Lower lobe of right lung (tissue), 2 donors: ENCODE measurements at places on chromosomes 1 and 21. TPM values are rescaled to one million over a fixed set of nuclear protein-coding genes. Genes with fewer than 3 reads are reported as not detected.
A peak's percentile ranks its signal among the peaks of the same experiment; 100 is the strongest.

LAMC2 gene
- total RNA-seq: 24.9 TPM

DNA sequence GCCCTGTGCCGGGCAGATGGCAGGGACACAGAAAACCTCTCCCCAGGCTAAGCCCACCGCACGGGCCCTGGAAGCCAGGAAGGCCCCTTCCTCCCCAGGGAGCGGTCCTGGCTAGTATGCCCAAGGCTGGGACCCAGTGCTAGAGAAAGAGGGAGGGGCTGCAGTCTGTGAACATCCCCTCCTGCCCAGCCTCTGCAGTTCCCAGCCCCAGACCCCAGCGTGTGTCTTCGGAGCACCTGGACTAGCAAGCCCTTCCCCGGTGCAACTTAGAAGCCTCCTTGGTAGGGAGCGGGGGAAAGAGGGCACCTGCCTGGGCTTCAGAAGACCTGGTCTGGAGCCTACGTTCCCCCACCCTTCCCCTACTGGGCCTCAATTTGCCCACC is 2.1 kb downstream of the PLEKHG5 start:
- no peak for DNase-seq

- no peak for DNase-seq
These were observed 13.0 kb downstream of the INAVA start for GRCh38 chr1:200907611-200908097.

- no peak for DNase-seq
These were observed 17.1 kb downstream of the ATP6V1G3 start for GRCh38 chr1:198523182-198523950.

DNA sequence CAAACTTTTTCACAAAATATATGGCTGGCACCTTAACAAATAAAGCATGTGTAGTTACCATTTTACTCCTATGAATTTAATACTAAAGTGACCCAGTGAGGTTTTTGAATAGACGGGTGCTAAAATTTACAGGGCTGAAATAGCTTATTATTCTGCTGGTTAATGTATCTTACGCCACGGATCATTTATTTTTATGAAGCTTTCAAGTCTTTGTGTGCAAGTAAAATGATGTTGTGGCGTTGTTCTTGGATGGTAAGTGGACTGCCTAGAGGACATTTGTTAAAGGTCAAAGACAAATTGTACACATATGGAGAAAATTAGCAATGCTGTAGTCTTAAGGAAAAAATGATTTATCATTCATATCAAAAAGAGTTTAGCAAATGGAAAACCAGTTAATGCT is 22.8 kb downstream of the INSL5 start:
- no peak for DNase-seq

- no peak for DNase-seq
These were observed 93.9 kb upstream of the ADGRL4 start for GRCh38 chr1:79100385-79100784.

DNA sequence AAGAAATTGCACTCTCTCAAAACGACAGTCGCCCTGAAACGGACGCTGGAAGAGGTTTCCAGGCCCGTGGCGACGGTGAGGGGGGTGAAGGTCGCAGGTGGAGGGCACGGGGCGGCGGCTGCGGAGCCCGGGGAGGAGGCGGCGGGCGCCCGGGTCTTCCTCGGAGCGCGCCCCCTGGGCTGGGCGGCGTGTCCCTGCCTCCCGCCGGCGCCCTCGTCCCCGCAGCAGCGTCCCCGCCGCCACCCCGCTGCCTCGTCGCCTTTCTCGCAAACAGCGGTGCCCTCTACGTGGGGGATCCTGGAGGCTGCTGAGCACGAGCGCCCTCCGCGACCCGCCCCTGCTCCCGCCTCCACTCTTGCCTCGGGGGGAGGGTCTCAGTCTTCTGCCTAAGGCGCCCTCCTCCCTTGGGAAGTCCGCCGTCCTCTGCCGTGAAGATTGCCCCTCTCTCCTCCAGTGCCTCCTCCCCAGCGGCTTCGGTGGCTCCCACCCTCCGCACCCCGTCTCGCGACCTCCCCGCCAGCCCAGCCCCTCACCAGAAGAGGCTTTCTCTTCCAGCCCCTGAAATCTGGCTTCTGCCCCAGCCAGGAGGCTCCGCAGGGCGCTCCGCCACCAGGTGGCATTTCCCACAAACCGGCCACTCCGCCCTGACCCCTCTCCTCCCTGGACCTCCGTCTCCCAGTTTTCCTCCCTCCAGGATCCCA is 227.4 kb downstream of the SDCCAG8 start:
- no peak for DNase-seq

DNA sequence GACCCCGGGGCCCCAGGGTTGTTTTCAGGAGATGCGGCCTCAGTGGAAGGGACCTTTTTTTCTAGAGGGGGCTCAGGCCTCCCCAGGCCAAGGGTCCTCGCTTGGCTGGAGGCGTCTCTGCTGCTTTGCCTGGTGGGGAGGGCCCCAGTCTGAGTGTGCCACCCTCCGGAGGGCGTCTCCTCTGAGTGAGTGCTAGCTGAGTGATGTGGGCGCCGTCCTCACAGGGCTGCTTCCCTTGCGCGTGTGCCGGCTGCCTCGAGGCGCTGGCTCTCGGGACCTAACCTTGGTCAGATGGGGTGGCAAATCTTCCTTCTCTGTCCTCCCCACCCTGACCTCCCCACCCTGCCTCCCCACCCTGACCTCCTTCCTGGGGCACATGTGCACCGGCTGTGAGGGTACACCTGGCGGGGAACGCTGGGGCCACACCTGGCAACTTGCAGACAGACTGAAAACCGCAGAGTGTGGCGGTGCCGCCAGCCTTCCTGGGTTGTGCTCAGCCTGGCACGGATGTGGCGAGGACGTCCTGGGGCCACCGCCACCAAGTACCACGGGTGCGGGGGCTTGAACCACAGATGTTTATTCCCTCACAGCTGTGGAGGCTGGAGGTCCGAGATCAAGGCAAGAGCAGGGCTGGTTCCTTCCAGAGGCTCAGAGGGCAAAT is 93.0 kb upstream of the TTC34 start:
- no peak for DNase-seq

- no peak for DNase-seq
These were observed 622 bp upstream of the APOA2 start for GRCh38 chr1:161223805-161224694.

DNA sequence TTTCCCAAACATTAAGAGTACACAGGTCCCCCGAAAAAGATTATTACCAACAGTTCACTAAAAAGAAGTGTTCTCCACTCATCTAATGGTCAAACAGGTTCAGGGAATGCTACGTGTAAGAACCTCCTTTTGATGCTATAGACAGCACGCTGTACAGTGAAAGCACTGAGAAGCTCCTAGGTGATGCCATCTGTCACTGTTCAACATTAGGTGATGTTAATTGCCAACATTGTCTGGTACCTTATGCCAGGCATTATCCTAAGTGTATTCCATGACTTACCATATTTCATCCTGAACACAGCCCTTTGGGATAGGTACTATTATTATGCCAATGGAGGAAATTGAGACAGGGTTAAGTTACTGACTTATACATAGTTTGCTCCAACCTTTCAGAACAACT is 82.1 kb downstream of the DAB1 start:
- DNase-seq: no peak

DNA sequence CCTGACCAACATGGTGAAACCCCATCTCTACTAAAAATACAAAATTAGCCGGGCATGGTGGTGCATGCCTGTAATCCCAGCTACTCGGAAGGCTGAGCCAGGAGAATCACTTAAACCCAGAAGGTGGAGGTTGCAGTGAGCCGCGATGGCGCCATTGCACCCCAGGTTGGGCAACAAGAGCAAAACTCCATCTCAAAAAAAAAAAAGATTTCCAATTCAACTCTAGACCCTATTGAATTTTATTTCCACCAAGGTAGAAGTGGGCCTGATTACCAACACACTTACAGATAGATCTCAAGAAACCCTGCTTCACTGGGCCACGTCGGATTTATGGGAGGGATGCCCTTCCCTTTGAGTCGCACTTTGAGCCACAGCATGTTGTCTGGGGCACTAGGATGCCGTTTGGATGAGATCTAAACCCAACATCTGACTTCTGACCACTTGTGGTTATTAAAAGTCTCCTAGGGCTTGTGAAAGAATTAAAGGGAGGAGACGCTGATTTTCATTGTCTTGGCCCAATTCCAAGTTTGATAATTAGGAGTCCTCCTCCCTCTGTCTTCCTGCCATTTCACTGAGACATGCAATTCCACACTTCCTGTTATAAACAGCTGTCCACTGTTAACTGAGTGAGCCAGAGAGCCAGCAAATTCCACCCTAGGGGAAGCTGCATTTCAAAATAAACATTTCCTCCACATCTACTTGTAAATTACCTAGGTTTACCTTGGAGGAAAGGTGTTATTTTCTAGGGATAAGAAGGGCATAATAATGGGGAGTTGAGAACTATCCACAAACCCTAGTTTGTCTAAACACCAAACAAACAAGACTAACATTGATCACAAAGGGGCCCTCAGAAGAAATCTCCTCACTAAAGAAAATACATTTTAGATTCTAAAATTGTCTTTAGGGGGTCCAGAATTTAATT is 5.2 kb upstream of the RERE start:
- DNase-seq: no peak

DNA sequence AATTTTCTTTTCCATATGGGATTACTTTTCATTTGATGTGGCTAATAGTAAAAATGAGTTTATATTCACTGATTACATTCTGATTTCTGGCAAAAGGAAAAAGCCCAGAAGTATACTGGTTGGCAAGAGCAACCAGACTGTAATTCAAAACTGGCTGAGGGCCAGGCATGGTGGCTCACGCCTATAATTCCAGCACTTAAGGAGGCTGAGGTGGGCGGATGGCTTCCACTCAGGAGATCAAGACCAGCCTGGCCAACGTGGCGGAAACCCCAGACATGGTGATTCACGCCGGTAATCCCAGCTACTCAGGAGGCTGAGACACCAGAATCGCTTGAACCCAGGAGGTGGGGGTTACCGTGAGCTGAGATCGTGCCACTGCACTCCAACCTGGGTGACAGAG is 14.5 kb downstream of the SYT11 start:
- no peak for DNase-seq

DNA sequence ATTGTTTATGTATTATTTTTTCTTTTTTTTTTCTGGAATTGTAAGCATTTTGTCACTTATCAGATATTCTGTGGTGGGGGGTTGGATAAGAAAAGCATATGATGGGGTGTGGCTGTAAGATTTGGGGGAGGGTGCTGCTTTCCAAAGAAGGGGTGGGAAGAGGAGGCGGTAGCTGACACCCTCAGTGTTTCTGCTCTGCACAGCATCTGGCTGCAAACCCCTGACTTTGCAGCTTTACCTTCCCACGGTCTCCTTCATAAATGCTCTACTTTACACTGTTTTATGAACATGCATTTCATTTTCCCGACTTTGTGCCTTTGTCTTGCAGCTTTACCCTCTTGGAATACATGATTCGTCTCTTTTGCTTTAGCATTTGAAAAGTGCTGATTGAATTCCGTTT is 7.6 kb downstream of the FMN2 start:
- no peak for DNase-seq

- peak; percentile 42 for DNase-seq
These were observed 69.6 kb downstream of the DHRS3 start for GRCh38 chr1:12548279-12548972.

RCSD1 gene
- total RNA-seq: 20.7 TPM

DNA sequence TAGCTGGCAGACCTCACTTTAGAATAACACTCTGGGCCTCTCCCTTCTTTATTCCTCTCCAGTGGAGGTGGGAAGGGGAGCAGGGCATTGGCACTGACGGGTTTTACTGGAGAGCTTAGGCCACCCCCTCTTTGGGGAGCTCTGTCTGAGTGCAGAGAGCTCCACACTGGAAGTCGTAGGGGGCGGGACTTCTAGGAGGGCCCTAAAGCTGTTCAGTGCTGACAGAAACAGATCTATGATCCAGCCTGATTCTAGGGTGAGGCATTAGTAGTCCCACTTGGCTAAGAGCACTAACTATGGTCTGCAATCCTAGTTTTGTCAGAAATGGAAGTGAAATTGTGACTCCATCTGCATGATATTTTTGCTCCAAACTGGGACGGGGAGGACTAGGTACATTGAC is 138.7 kb downstream of the MIS18A start:
- no peak for DNase-seq

WDR26 gene
- 86.6 TPM for total RNA-seq

RBM11 gene
- total RNA-seq: 2.6 TPM

DNA sequence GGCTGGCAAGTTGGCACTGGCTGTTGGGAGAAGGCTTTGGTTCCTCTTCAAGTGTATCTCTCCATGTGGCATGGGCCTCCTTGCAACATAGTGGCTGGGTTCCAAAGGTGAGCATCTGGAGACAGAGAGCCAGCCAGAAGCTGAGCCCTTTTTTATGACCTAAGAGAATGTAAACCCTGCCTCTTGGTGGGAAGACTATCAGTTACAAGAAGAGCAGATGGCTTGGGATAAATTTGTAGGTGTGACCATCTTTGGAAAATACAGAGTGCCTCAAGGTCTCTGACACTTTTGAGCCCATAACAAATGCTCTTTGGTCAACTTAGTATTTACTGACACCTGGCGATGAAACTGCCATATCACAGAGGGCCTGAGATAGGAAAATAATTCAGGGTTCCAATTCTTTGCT is 31.4 kb upstream of the PRELP start:
- DNase-seq: no peak

- DNase-seq: no peak
These were observed 22.6 kb downstream of the NPL start for GRCh38 chr1:182811975-182812722.

OR2G3 gene
- total RNA-seq: not detected

GRCh38 chr1:186193224-186193623 is 181.8 kb downstream of the TPR start:
- no peak for DNase-seq

FNDC5 gene
- total RNA-seq: 0.65 TPM

DNA sequence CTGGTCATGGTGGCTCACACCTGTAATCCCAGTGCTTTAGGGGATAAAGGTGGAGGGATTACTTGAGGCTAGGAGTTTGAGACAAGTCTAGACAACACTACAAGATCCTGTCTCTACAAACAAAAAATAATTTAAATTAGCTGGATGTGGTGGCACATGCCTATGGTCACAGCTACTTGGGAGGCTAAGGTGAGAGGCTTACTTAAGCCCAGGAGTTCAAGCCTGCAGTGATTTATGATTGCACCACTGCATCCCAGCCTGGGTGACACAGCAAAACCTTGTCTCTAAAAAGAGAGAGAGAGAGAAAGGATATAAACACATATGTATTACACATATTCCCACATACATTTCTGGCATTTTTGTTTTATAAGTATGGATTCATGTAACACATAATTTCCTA is 325.2 kb downstream of the DUSP10 start:
- no peak for DNase-seq
